CD4-positive, alpha-beta T cell treated with Interferon gamma for 1 hour (primary cell): ENCODE measurements at places on chromosomes 7 and 10.
A peak's percentile ranks its signal among the peaks of the same experiment; 100 is the strongest.

DNA sequence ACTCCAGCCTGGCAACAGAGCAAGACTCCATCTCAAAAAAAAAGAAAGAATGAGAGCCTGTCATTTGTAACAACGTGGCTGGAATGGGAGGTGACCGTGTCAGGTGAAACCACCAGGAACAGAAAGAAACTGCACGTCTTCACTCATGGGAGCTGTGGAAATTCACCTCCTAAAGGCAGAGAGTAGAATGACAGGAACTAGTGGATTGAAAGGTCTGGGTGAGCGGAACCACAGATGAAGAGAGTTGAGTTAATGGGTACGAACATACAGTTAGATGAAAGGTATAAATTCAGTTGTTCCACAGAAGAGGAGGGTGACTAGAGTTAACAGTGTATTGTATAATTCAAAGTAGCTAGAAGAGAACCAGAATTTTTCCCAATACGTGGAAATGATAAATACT lies 78.6 kb downstream of the MAD1L1 start:
- no peak for DNase-seq

DNA sequence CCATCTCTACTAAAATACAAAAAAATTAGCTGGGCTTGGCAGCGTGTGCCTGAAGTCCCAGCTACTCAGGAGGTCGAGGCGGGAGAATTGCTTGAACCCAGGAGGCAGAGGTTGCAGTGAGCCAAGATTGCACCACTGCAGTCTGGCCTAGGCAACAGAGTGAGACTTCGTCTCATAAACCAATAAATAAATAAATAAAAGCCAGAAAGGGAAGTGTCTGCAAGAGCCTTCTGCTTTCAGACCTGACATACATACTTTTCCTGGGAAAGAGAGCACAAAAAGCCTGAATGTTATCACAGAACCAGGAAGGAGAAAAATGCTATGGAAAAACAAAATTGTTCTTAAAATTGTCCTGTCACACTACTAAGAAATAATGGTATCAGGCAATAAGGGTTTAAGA lies 4.1 kb upstream of the KIF5B start:
- DNase-seq = no peak

DNA sequence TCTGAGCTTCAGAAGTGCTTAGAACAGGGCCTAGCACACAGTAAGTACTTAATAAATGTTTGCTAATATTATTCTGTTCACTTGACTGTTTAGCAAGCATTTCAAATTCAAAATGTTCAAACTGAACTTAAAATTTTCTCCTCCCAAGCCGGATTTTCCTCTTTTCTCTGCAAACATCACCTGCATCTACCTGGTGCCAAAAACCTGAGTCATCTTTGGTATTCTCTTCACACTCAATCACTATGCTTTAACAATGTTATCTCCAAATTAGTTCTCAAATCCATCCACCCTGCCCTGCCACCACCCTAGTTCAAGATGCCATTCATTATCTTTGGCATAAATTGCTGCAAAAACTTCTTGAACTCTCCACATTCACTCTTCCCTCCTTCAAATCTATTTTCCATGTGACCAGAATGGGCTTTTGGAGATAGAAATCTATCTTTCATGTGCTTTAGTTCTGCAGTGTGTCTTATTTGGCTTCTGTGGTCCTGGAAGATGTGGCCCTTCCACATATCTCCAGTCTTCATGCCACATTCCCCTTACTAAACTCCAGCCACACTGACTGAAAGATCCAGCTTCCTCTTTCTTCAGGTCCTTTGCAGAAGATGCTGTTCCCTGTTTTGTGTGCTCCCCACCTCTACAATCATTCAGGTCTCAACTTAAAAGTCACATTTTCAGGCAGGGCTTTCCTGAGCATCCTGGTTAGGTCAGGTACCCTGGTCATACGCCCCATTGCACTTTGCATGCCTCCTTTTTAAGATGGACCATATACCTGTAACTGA lies 2.0 kb downstream of the GGCT start:
- DNase-seq = no peak

GRCh38 chr7:96306385-96307125 lies 15.3 kb downstream of the SLC25A13 start:
- DNase-seq = no peak

DNA sequence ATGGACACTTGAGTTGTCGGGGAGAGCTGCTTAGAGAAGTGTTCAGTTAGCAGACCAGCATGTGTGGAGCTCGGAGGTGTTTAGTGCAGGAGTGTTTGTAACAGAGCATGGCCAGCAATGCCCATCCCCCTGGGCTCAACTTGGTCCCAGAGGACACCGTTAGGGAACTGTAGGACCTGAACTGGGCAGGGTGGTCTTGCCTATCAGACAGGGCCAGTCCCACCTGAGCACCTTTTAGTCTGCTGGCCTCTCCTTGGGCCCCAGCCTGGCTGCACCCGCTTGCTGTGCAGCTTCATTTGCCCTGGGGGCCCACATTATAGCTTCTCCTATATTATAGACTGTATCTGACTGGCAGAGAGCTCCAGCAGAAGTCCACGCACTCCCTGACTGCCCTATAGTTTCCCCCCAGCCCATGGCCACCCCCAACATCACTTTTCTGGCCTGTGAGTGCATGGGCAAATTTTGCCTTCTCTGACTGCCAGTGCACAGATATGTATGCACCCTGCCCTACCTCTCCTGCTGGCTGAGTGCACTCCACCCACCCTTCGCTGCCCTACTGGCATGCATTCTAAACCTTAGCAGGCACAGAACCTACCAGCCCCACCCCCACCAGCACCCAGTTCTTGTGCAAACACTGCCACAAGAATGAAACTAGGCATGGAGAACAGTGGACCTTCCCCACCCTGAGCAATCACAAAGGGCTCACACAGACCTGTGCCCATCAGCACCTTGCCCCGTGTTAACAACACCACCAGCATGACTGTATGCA lies 1030.6 kb upstream of the GHITM start:
- DNase-seq = no peak

DNA sequence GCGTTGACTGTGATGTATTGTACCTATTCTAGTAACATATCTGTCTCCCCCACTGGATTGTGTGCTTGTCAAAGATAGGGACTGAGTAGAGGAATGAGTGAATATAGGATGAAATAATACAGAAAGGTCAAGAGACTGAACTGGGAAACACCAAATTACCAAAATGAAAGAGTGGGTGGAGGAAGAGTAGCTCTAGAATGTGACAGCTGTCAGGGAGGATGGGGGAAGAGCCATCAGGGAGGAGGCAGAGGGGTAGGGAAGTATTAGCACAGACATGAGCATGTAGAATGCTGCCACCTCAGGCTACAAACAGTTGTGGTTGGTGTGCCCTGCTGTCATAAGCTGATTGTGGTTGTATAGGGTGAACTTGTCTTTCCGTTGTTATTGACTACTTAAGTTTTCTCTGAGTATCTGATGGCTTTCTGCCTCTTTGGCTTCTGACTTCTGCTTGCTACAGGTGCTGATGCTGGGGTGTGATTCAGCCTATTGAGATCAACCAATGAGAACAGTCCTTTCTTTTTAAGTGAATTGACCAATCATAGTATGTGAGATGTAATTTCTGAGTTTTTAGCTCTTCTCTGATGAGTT lies 5.6 kb downstream of the CCSER2 start:
- peak; percentile 80 for DNase-seq

DNA sequence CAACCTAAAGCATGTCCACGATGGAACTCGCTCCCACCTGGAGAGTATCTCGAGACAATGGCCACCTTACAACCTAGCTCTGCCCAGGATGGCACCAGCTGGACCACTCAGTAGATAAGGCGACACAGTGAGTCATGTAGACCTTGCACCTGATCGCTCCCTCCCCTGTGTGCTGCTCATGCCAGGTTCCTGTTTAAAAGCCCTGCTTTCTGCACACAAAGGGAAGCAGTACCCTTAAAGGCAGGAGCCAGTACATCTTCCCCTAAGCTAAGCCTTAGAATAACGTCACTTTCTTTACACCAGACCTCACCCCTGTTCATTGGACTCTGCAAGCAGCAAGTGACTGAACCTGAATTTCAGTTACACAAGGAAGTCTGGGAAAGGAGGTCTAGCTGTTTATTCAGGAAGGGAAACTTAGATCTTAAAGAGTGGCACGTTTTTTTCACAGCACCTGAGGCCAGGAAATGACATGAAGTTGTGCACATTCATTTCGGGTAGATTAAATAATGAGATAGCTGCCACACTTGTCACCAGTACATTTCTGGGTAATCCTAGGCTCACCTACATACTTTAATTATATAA lies 117.9 kb downstream of the MTPAP start:
- no peak for DNase-seq

DNA sequence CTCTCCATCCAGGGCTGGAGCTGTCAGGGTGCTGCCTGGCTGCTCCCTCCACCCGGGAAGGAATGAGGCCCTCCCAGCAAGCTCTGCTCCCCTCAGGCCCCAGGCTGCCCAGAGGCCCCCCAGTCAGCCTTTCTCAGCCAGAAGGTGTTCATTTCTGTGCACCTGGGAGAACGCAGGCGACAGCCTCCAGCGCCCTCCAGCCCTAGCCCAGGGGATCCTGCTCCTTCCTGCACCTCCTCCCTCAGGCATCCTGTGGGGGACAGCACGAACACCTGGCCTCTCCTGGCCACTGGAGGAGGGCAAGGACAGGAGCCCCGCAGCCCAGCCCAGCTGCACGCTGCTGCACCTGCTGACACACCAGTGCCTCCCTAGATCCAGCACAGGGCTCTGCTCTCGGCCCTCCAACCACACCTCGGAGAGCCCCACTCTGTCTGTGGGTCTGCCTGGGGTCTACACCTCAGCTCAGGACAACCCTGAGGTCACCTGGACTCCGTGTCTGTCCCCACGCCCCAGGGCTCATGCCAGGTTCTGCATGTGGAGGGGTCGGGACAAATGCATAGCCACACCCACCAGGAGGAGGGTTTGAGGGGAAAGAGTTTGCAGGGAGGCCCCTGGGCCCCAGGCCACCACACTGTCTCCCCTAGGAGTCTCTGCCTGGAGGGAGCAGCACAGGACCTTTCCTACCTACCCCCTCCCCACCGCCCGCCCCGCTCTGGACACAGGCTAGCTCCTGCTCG lies 7.4 kb upstream of the PWWP2B start:
- no peak for DNase-seq
